NCI-H1436 treated with DMSO at 0.1 percent for 48 hours (cell line): ENCODE measurements at places on chromosomes 16 and 17.

GRCh38 chr16:49994006-49994405 lies 31.0 kb upstream of the CNEP1R1 start:
- no peak for DNase-seq

DNA sequence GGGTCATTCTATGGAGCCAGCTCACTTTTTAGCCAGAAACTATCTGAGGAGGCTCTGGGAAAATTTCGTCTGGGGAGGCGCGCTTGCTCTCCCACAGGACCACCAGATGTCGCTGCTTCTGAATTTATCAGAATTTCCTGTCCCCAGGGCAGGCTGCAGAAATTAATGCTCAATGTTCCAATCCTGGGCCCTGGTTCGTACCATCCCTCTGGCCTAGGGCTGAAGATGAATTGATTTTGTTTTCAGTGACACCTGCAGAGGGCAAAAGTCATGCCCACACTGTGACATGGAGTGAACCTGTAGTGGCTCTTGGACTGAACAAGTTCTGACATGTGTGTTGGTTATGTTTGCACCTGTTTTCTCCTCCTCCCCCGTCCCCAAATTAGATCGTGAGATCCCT lies 482.6 kb downstream of the NPIPA7 start:
- DNase-seq: no peak

DNA sequence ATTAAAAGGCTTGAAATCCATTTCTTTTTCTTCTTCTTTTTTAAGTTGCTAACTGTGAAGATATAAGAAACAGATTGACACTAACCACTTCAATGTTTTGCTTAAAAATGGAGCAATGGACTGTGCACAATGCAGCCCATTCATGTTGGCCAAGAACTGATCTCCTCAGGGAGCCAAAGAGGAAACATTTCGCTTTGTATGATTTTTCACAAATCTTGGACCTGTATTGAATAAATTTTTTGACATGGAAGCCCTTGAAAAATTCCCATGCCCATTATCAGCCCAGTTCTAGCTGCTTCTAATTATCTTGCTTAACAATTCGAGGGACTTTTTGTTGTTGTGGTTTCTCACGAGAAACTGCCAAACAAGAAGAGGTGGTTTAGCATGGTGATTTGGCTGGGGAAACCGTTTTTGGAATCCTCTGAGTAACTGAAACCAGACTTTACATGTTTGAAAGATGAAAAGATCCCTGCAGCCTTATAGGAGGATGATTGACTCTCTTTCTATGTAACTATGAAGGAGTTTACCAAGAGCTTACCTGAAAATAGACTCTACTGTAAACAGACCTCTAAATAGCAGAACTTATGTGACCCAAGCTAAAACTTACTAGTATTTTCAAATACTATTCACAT lies 1389.4 kb upstream of the GOT2 start:
- no peak for DNase-seq

- DNase-seq: no peak
Observed at GRCh38 chr17:43344685-43345084, 54.1 kb upstream of the ARL4D start.
